ENCODE measurements at places on chromosomes 1 and 21. TPM values are rescaled to one million over a fixed set of nuclear protein-coding genes. Genes with fewer than 3 reads are reported as not detected.

DIO1 gene
- not detected for total RNA-seq

GRCh38 chr1:41365772-41366454, 4.7 kb downstream of the FOXO6 start:
- H3K27me3 ChIP-seq: peaks cover 40% of the 10 kb centered on the region
- peak overlapping the region; percentile 25 for H3K4me3 ChIP-seq
- no peak overlapping the region for H3K27ac ChIP-seq

- H3K4me1 ChIP-seq: peaks cover 89% of the 10 kb centered on the region
- H3K27me3 ChIP-seq: no peaks in the 10 kb centered on the region
- H3K36me3 ChIP-seq: peaks cover 14% of the 10 kb centered on the region
- DNase-seq: peak; percentile 40
These were observed 2.0 kb downstream of the RCSD1 start for GRCh38 chr1:167631936-167632614.

DNA sequence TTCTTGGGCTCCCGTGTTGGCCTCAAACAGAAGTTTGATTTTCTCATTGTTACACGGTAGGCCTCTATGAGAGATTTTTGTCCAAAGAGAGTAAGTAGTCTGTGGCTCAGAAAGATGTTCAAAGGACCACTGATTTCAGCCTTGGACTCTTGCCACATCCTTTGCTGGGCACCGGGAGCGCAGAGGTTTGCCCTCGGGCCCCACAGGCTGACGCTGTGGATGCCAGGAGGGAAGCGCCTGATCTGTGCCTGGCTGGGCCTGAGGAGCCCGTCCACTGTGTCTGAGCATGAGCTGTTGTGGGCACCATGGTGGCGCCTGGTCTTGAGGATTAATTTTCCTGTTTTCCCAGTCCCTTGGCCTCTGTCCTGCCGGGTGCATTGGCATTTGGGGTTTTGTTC, 52.3 kb downstream of the PCNT start:
- no peak for DNase-seq
- no peak overlapping the region for H3K27ac ChIP-seq
- no peak overlapping the region for H3K4me3 ChIP-seq
- H3K4me1 ChIP-seq: peaks cover 12% of the 10 kb centered on the region
- peaks cover 13% of the 10 kb centered on the region for H3K36me3 ChIP-seq

DNA sequence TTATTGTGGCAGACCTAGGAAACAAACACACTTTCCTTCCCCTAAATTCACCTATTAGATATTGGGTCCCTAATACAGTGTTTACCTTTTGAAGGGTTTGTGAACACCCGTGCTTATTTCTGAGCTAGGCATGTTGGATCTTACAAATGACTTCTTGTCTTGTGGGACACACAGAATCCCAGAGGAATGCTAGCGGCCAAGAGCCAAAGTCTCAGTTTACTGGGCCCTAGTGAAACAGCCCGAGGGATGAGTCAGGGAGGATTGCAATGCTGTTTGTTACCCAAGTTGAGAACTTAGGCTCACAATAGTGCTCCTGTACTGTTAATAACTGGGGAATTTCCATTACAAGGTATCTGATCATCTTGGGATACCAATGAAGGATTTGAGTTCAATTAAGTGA, 100.1 kb upstream of the AKT3 start:
- H3K36me3 ChIP-seq: no peaks in the 10 kb centered on the region
- H3K27me3 ChIP-seq: no peaks in the 10 kb centered on the region
- H3K4me3 ChIP-seq: no peak overlapping the region
- H3K27ac ChIP-seq: no peak overlapping the region

INKA2 gene
- 4.3 TPM for total RNA-seq

DNA sequence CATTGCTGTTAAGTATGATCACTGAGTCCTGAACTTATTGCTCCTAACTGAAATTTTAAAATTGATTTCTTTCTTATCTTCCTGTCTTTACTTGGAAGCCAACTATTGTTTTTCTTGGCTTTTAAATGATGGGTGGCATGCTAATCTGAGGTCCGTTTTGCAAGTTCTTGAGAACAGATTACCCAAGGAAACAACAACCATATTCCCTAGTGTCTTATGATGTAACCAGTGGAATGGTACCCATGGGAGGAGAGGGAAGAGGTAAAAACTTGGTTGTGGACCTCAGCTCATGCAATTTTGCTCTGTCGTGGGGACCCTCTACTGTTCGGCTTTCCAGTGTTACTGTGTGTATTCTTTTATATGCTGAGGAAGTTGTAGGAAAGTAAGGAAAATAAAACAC, 454.8 kb upstream of the ADAMTS5 start:
- peaks cover 1% of the 10 kb centered on the region for H3K36me3 ChIP-seq
- H3K27me3 ChIP-seq: no peaks in the 10 kb centered on the region
- no peak overlapping the region for H3K27ac ChIP-seq
- H3K4me1 ChIP-seq: no peaks in the 10 kb centered on the region
- H3K4me3 ChIP-seq: no peak overlapping the region
- DNase-seq: no peak

PBX1 gene
- 0.62 TPM for total RNA-seq

DNA sequence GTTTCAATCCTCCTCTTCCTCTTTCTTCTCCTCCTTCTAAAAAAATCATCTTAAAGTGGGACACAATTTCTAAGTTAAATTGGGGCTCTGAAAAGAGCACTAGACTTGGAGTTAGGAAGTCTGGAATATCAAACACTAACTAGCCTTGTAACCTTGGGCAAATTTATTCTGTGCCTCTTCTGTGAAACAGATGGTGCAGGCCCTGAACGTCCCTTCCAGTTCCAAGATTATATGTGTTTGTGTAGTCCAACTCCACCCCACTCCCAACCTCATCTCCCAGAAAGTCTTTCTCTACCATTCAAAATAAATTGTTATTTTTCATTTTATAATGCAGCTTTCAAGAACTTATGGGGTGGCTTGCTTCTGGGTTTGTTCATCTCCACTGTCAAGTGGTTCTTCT, 630.0 kb downstream of the LMO4 start:
- no peaks in the 10 kb centered on the region for H3K36me3 ChIP-seq
- H3K27ac ChIP-seq: no peak overlapping the region
- DNase-seq: no peak
- H3K4me3 ChIP-seq: no peak overlapping the region
- H3K4me1 ChIP-seq: peaks cover 4% of the 10 kb centered on the region
